ENCODE measurements at places on chromosomes 3 and 15.

GRCh38 chr3:149723781-149724180, 28.5 kb downstream of the COMMD2 start:
- no peak for DNase-seq

- DNase-seq, result no peak
Observed at GRCh38 chr15:62069551-62069950, 2.8 kb downstream of the C2CD4A start.

- no peak for DNase-seq
Observed at GRCh38 chr15:71085809-71086208, 29.5 kb upstream of the THSD4 start.

DNA sequence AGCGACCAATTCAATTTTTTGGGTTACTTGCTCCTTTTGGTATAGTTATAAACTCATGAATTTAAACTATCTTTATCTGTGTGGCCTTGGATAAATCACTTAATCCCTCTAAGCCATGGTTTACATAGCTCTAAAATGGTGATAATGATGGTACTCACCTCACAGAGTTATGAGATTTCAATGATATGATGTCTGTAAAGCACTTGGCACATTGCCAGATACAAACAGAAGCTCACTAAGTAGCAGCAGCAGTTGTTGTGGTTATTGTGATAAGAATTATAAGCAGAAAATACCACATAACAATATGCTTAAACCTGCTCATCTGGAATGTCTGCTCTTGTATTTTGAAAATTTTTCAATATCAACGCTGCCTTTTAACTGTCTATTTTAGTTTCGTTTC, 185.1 kb upstream of the SNTN start:
- DNase-seq, result no peak

- DNase-seq, result no peak
Observed at GRCh38 chr3:195866686-195867511, 41.5 kb downstream of the TNK2 start.

DNA sequence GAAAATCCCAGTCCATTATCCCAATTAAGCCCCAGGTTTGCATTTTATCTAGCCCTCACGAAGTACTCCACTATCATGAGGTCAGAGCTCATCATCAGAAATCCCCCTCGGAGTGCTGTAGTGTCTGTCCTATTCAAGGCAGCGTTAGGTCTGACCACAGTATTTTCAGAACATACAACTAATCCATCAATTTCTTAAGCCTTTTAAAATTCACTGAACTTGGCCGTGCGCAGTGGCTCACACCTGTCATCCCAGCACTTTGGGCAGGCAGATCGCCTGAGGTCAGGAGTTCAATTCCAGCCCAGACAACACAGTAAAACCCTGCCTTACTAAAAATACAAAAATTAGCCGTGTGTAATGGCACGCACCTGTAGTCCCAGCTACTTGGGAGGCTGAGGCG, 11.9 kb downstream of the VGLL4 start:
- no peak for DNase-seq

GRCh38 chr3:36373666-36374065, 6.6 kb upstream of the STAC start:
- no peak for DNase-seq

- no peak for DNase-seq
Observed at GRCh38 chr3:170320461-170321121, 36.9 kb upstream of the SKIL start.

DNA sequence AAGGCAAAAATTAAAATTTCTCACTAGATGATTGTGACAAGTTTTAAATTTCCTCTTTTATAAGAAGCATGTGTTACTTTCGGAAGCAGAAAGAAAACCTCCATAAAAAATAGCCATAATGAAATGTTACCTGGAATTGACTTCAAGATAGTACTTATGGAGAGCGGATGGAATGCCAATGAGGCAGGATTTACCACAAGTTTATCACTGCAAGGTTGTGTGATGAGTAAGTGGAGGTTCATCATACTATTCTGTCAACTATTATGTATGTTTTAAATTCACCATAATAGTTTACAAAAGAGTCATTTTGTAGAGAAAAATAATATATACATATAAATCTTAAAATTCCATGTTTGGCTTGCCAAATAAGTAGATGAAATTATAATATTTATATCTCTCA, 230.3 kb downstream of the SCAPER start:
- peak; percentile 50 for DNase-seq

GRCh38 chr15:69958496-69959084, 139.1 kb downstream of the TLE3 start:
- no peak for DNase-seq

- DNase-seq, result no peak
Observed at GRCh38 chr3:197926418-197926817, 23.6 kb upstream of the RPL35A start.

DNA sequence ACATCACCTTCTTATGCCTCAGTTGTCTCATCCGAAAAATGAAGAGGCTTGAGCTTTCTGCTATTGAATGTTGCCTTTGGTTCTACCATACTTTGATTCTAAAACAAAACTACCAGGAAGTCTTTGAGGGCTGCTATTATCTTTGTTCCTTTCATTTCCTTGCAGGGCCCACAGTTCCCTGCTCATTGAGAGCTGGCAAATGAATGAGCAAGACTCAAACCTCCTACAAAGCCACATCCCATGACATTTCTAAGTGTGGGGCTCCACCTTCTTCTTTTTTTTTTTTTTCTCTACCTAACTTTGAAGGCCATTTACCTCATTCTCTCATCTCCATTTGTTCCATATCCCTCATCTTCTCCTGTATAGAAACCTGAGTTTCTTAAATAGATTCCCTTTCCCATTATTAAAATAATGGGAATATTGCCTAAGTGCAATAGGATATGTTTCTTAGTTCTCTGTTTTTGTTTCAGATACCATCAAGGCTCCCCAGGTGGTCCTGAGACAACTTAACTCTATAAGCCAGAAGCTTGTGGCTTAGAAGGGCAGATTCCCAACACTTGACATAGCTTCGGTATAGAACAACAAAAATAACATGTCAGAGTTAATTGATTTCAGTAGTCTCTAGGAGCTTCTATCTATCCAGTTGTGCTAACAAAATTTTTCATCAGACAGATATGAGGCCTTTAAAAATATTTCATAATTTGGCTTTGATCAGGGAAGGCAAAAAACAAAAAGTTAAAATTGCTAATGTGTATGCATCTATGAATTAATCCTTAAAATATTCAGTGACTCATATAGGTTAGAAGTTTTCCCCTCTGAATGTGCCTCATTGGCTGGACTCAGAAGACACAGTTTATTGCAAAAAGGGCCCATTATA, 951.6 kb downstream of the TUSC7 start:
- DNase-seq, result peak; percentile 53

DNA sequence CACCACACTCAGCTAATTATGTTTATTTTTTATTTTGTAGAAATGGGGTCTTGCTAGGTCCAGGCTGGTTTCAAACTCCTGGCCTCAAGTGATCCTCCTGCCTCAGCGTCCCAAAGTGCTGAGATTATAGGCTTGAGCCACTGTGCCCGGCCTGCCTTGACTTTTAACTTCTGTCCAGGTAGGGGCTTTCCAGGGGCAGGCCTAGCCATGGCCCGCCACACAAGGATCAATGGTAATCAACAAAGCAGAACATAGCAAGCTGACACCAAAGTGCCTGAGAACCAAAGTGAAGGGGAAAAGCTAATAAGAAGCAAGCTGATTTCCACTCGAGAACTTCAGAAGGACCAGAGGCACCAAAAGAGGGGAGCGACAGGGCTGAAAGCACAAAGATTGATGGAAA, 9.4 kb upstream of the CRTC3 start:
- no peak for DNase-seq

DNA sequence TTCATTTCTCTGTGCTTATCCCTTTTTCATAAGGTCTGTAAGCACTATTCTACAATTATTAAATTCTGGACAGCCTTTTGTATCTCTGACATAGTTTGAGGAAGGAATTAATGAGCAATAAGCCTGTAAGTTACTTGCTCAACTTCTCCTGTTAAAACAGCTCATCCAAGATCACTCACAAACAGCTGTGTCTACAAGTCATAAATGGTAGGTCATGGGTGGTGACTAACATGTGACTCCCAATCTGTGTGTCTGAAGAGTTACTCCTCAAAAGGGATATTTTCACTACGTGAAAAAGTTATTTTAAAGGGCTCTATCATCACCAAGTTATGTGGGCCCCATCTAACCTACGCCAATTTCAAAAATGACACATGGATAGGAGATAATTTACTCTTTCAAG, 145.2 kb upstream of the CBLB start:
- DNase-seq, result peak; percentile 92
